ENCODE measurements at places on chromosomes 3 and 15.
A peak's percentile ranks its signal among the peaks of the same experiment; 100 is the strongest.

GRCh38 chr3:17137321-17137826 lies 252.6 kb downstream of the PLCL2 start:
- no peak for DNase-seq

GRCh38 chr3:138946663-138947494 lies at the start of the genes FOXL2 and FOXL2NB:
Gene FOXL2, minus strand, starts transcription at chr3:138947137. Its CDS starts 415 bp downstream, at chr3:138946722.
Gene FOXL2NB, plus strand, starts transcription at chr3:138947217. Its CDS starts 148 bp downstream, at chr3:138947365.
- DNase-seq = peak; percentile 84

DNA sequence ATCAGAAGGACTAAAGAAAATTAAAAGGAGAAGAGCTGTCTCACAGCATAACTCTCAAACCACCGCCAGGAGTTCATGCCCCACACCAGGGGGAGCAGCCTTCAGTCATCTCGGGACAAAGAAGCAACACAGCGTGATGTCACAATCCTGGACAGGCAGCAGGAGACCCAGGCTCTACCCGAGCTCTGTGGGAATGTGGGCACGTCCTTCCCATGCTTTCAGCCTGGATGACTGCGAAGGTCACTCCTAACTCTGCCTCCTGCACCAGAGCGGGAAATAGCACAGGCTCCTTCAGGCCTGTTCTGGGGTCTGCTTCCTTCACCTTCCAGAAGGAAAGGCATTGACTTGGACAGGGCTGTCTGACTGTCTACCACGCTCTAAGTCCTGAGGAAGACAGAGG lies 31.3 kb downstream of the NOX5 start:
- DNase-seq = peak; percentile 52

DNA sequence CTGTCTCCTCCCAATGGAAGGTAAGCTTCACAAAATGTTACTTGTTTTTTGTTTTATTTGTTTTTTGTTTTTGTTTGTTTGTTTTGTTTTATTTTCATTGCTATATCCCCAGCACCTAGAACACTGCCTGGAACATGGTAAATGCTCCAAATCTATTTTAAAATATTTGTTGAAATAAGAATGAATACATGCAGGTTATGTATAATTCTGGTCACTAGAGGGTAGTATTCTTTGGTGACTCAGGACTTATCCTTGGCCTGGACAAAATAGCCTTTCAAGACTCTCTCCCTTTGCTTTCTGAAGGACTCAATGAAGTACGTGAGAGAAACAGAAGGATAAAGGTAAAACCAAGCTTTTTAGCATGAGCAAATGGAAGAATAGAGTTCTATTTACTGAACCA lies 46.9 kb upstream of the PPP2R3A start:
- DNase-seq = peak; percentile 48

DNA sequence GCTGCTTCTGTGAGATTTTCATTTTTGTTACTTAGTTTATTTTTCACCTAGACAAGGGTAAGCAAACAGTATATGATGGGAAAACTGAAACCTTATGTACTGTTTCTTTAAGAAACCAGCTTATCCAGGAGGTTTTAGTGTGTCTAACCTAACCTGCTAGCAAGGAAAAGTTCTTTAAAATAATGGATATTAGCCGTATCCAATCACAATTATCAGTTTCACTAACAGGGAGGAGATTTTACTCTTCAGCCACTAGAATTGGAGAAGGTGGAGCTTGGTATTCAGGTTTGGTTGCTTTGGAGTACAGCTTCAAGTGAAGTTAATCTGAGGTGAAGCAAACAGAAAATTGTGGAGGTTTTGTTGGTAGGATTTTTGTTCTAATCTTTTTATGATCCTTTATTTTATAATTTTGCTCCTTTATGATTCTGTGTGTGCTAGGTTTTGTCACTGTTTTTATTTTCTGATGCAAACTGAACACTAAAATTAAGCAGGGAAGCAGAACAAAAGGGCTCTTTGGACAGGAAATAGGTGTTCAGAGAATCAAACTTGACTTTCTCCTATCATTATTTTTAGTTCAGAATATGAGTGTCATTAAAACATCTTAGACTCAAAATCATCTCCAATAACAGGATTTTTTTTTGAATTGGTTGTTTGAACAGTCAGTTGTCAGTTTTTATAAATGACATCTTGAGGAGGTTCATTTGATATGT lies 13.0 kb downstream of the ZFAND6 start:
- peak; percentile 89 for DNase-seq

- no peak for DNase-seq
Observed at GRCh38 chr3:130644628-130645253, 101.9 kb downstream of the PIK3R4 start.

- DNase-seq = peak; percentile 62
Observed at GRCh38 chr15:56052395-56053045, 59.1 kb upstream of the NEDD4 start.

DNA sequence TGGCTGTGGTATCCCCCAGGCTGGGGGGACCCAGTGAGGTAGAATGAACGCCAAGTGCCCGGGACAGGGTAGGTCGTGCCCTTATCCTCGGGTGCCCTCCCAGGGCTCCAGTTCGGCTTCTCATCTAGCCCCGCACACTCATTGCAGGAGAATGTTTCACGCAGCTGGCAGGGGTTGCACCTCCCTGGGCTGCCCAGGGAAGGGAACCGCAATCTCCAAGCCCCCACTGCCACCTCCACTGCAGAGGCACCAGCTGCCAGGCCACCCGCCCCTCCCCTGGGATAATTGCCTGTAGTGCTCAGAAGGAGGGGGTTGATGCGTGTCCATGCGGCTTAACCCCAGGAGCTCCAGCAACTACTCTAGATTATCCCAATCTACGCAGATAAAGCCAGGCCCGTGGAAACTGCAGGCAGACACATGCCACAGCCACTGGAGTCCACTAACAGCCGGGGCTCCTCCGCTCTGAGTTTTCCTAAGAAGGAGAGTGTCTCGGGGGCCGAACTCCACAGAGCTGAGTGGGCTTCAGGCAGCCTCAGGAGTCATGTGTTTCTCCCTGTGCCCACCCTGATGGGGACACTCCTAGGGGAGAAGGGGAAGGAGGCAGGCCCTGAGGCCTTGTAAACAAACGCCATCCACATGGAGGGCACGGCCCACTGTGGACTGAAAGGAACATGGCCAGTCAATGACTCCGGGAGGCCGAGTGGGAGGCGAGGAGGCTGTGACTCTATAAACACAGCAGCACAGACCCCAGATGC lies 137.2 kb upstream of the IQSEC1 start:
- DNase-seq = no peak

DNA sequence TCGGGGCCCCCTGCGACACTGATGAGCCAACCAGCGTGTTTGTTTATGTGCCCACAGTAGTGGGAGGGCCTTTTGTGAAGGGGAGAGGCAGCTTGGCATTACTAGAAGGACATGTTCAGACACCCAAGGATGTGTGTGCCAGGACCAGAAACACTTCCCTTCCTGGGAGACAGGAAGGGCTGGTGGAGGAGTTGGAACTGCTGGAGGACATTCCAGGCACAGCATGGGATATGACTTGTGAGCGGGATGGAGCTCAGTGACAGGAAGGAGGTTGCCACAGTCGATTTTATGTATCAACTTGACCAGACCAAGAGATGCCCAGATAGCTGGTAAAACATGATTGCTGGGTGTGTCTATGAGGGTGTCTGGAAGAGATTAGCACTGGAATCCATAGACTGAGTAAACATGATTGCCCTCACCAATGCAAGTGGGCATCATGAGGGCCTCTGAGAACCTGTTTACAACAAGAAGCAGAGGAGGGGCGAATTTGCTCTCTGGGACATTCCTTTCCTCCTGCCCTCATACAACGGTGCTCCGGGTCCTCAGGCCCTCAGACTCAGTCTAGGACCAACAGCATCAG lies 106.4 kb upstream of the TLE3 start:
- DNase-seq = no peak
